ENCODE measurements at places on chromosomes 1 and 21.

DNA sequence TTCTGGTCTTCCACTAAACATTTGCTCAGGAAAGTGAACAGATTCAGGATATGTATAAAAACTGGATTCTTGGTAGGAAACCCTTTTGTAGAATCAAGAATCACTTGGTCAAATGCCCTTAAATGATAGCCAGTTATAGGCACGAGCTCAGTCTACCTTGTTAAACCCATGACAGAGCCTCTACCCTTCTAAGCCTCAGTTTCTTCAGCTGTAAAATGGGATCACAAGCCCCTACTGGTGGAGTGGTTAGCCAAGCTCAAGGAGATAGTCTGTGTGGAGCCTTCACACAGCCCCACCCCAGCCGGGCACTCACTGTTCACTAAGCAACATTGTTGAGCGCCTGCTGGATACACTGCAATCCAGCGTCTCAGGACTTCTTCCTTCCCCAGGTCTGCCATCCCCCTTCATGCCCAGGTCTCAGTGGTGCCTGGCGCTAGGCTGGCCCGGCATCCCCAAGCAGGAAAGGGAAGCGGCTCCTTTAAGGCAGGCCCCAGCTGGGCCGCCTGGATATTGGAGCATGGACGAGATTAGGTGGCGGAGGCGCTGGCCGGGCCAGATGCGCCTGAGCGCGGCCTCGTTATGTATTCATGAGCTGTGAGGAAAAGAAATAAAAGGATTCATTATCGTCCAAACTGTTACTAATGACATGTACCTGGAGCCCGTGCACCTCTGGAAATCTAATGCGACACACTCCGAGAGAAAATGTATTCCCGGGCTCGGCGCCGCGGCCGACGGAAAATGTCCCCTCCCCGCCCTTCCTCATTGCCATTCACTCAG lies 75.6 kb downstream of the TAS1R2 start:
- DNase-seq, result peak; percentile 14

DNA sequence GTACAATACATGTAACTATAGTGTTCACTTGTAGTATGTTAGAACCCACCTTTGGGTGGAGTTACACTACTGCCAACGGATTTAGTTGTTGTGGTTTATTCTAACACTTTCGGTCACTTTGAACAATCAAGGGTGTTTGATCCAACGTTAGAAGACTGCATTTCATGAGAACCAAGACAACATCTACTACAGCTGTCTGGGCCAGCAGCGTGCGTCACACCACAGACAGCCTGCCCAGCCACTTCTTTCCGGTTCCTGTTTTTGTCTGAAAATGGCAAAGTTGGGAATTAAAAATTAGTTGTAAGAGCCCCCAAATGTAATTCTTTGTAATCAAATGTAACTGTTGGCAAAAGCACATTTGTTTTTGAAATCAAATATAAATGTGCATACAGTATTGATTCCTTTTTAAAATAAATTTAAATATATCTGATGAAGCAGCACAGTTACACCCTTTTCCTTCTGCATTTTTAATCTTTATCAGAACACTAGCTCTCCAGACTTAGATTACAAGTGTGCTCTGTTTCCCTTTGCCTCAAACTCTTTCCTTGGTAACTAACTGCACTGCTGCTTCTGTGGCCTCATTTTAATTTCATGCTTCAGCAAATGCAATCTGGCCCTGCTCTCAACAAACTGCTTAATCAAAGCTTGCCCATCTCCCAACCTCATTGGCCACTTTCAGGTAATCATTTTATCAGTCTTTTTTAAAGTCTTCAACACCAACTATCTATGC lies 86.6 kb upstream of the DPH5 start:
- DNase-seq, result no peak

DNA sequence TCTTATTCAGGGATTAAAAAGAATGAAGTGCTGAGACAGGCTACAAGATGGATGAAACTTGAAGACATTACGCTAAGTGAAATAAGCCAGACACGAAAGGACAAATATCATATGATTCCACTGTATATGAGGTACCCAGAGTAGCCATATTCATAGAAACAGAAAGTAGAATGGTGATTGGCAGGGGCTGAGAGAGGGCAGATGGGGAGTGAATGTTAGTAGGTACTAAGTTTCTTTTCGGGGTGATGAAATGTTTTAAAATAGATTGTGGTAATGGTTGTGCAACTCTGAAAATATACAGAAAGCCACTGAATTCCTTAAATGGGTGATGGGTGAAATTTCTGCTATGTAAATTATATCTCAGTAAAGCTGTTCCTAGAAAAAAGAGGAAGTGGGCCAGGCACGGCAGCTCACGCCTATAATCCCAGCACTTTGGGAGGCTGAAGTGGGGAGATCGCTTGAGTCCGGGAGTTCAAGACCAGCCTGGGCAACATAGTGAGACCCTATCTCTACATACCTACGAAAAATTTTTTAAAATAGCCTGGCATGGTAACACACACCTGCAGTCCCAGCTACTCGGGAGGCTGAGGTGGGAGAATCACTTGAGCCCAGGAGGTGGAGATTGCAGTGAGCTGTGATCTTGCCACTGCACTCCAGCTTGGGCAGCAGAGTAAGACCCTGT lies 15.9 kb downstream of the SLC27A3 start:
- DNase-seq, result peak; percentile 91

- no peak for DNase-seq
Measured at GRCh38 chr1:7474786-7475502, 296.2 kb upstream of the VAMP3 start.

DNA sequence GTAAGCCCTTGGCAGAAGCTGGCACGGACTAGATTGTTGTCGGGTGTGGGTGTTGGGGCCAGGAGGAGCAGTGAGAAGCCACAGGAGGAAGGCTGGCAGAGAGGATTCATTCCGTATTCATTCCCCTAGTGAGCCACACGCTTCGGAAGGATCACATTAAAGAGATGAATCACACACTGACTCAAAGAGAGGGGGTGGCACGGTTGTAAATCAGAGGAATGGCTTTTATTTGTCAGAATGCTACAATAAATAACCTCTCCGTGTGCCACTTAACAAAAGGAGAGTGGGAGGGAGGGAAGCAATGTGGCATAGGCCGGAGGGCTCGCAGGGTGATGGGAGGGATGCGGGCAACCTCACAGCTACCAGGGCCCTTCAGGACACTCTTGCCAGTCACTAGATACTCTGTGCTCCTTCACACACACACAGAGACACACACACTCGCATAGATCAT lies 135.5 kb downstream of the HIVEP3 start:
- DNase-seq, result peak; percentile 96
